ENCODE measurements at places on chromosomes 7 and 10. TPM values are rescaled to one million over a fixed set of nuclear protein-coding genes. Genes with fewer than 3 reads are reported as not detected.

GRCh38 chr7:158672975-158673374, 31.6 kb downstream of the NCAPG2 start:
- no peak for DNase-seq

DNA sequence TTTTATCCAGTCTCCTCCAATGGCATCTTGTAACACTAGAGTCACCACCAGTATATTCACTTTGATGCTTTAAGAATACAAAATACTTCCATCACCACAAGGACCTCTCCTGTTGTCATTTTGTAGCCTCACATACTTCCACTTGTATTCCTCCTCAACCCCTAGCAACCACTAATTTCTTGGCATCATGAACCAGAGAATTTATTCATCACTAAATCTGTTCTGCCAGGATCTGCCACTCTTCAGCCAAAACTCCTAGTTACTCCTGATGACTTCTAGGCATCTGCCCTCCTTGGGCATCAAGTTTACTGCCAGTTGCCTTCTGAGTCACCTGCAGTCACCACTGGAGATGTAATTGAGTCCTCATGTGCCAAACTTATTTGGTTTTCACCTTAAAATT, 906.8 kb downstream of the CNTNAP2 start:
- no peak for DNase-seq

DNA sequence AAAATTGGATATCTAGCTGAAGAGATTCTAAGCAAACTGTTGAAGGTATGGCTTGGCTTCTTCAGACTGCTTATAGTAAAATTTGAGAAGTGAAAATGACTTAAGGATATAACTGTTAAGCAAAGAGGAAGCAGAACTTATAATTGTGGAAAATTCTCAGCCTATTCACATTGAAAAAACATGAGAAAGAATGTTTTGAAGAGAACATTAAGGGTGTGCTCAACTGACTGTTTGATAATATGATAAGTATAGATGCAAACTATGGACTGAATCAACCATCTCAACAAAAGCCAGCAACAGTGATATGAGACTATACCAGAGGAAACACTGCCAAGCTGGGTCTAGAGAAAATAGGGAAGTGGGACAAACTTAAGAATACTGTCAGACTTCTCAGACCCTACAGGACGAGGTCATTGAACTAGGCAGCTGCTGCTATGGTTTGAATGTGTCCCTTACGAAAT, 133.1 kb upstream of the PPP1R3A start:
- DNase-seq = peak; percentile 9

Gene CHCHD1
- 132 TPM for polyA plus RNA-seq

Gene DNAAF5
- polyA plus RNA-seq = 7.5 TPM

GRCh38 chr10:120705309-120705708, 145.9 kb upstream of the WDR11 start:
- no peak for DNase-seq

- no peak for DNase-seq
These were observed 8.9 kb downstream of the CUBN start for GRCh38 chr10:17120694-17121093.

GRCh38 chr10:79116368-79116767, 47.6 kb downstream of the ZMIZ1 start:
- DNase-seq = peak; percentile 31

Gene FAM25A
- not detected for polyA plus RNA-seq

- DNase-seq = no peak
These were observed 834 bp downstream of the CDH23 start for GRCh38 chr10:71397296-71398212.

Gene SP8
- not detected for polyA plus RNA-seq

GRCh38 chr7:155722118-155722517, 77.7 kb downstream of the RBM33 start:
- peak; percentile 60 for DNase-seq

Gene RAB19
- polyA plus RNA-seq = not detected

DNA sequence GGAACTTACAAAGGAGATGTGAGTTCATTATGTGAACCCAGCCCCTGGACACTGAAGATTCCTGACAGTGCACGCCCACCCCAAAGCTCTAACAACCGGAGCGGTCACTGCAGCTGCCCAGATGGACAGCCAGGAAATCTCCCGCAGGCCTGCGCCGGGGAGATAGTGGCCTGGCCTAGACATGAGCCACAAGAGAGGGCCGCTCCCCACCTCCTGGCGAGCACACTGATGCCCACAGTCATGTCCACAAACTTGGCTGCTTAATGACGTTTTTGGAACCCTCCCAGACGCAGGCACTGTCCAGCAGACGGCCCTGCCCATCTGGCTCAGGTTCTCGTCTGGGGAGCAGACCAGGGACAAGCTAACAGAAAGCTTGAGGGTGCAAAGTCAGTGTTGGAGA, 34.2 kb downstream of the TCERG1L start:
- no peak for DNase-seq

Gene MBL2
- not detected for polyA plus RNA-seq

DNA sequence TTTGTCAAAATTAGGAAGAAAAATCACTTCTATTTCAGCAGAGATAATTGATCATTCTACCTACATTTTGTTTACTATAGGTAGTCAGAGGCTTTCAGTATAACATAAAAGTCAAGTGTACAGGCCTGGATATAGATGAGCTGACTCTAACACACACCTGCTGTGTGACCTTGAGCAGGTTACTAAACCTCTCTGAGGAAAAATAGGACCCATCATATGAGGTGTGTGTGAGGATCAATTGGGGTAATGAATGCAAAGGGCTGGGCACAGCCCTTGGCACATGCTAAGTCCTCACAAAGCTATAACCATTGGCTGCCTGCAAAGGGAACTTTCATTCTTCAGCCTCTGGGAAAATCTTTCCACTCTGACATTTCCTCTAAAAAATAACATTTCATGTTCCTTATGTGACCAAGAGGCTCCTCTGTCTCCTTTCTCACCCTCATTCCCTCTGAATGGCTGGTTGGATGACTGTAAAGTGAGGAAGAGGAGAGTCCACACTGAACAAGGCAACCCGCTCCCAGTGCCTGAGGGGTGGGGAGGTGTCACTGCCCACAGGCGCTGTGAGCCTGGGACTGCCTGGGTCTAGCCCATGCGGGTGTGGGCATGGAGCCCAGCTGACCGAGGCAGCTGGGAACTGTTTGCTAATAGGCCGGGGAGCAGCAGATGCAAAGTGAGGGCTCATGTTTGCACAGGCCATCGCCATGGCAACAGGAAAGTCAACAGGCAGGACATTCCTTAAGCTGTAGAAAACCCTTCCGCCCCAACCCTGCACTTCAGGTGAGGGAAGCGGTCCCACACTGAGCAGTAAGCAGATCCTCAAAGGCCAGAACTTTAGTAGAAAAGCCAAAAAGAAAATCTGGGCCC, 36.8 kb downstream of the MYOF start:
- no peak for DNase-seq

- DNase-seq = no peak
These were observed 82.1 kb downstream of the NRP1 start for GRCh38 chr10:33252324-33252723.

Gene CALML3
- not detected for polyA plus RNA-seq

GRCh38 chr10:86164960-86165630, 201.5 kb downstream of the GRID1 start:
- DNase-seq = no peak

Gene TCF7L2
- 0.06 TPM for polyA plus RNA-seq

DNA sequence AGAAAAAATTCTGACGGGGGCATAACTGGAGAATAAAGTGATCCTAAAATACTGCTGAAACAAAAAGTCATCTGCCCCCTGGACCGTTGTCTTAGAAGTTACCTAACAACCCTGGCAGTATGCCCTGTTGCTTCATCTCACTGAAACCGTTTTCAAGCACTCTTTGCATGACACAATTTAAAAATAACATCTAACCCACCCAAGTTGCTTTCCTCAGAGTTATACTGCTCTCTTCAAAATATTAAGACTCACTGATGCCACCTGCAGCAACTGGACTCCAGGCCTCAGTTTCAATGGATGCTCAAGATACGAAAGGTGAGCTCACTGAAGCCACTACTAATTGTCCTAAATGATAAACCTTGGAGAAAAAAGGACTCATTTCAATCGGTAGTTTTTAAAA, 57.4 kb downstream of the CDK6 start:
- DNase-seq = peak; percentile 34

Gene ZNF862
- polyA plus RNA-seq = 3.0 TPM

Gene LRRC61
- 46.8 TPM for polyA plus RNA-seq

GRCh38 chr10:71801361-71801760, 28.0 kb upstream of the VSIR start:
- peak; percentile 70 for DNase-seq

GRCh38 chr10:61329854-61330253, 123.3 kb downstream of the TMEM26 start:
- no peak for DNase-seq

- no peak for DNase-seq
These were observed 254.8 kb downstream of the INHBA start for GRCh38 chr7:41448104-41448503.

Gene NODAL
- polyA plus RNA-seq = not detected

- DNase-seq = no peak
These were observed 11.5 kb downstream of the ANKRD22 start for GRCh38 chr10:88840104-88840503.

Gene MBLAC1
- polyA plus RNA-seq = 2.4 TPM

GRCh38 chr7:52741670-52742290, 293.7 kb upstream of the POM121L12 start:
- DNase-seq = no peak

- DNase-seq = no peak
These were observed 27.8 kb downstream of the KLF6 start for GRCh38 chr10:3757250-3757637.

- DNase-seq = no peak
These were observed 122.8 kb downstream of the BAMBI start for GRCh38 chr10:28800144-28800543.

DNA sequence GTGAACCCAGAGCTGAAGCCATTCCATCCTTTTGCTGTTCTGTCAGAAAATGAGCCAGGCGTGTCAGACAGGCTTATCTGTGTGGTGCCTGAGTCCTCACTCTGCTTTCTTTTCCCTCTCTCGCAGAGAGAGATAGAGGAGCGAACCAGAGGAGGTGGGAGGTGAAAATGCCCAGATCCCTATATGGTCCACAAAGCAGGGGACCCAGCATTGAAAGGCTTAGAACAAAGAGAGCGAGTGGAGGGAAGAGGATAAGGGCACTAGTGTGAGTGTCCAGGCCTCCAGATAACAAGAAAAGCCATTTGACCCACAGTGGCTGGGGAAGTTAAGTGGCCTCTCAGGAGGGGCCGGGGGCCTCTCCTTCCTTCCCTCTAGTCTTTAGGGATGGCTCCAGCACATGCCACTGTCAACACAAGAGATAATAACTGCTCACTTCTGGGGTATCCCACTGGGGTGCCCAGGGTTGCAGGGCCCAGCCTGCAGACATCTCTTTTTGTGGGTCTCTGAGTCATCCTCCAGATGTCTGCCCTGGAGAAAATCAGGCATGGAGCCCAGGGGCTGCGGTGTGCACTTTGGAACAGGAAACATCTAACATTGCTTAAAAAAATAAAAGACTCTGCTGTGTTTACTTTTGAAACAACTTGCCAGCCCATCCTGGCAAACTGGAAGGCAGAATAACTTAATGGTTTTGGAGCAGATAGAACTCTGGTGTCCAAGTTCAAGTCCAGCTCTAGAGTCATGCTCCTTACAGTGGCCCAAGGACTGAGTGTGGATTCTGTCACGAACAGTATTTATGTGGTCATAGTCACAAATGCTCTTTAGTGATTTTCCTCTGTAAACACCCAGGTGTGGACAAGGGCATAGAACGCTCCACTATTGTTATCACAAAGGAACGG, 189.5 kb downstream of the CXCL12 start:
- no peak for DNase-seq

DNA sequence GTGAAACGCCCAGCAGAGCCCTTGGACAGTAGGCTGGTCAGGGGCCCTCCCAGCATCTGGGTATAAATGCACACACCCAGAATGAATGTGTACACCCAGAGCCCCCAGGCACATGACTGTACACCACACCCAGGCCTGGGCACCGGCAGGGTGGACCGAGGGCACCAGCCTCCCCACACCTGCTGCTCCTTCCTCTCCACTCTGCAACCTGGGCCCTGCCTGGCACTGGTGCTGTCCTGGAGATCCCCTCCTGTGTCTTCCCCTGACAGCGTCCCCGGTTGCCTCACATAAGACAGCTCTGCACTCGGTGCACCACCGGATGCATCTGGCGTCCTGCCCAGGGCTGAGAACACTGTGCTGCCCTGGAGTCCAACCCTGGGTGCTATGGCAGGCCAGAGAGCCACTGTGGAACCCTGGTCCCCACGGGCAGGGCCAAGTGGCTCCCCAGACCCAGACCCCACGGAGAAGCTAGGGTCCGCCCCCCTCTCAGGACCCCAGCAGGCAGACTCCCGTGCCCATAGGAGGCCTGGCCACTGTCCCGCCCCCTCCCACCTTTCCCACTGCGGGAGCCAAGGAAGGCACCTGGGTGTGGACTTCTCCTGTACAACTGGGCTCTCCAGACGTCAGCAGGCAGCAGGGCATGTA, 6.6 kb downstream of the RASGEF1A start:
- no peak for DNase-seq

Gene NUDT13
- polyA plus RNA-seq = 1.9 TPM

GRCh38 chr10:100660365-100660764, 85.0 kb upstream of the PAX2 start:
- DNase-seq = no peak

Gene POLL
- polyA plus RNA-seq = 14.4 TPM

Gene XRCC2
- polyA plus RNA-seq = 8.3 TPM

DNA sequence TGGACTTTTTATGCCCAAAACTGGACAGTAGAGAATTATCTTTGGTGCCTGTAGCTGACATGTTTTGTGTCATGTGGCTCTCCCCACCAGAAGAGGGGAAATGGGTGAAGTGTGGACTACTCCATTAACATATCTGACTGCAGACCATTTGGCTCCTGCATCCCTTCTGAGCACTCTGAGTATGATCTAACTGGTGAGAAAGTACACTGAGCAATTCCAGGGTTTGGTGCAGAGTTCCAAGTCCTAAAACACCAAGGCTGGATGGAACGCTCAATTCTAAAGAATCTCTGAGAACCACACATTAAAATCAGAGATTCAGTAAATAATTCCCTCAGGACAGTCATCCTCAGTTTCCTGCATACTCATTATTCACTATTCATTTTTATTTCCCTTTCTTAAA, 22.8 kb upstream of the OSBPL3 start:
- no peak for DNase-seq

Gene ZPBP
- not detected for polyA plus RNA-seq

- DNase-seq = peak; percentile 90
These were observed 87.4 kb upstream of the TNS3 start for GRCh38 chr7:47669178-47669891.

- DNase-seq = no peak
These were observed 397.8 kb upstream of the NRP1 start for GRCh38 chr10:33732161-33732680.

Gene LRIT2
- polyA plus RNA-seq = not detected

GRCh38 chr10:71266918-71267442, 52.1 kb upstream of the SLC29A3 start:
- no peak for DNase-seq

All from GM12878 (cell line).